Skin of body (tissue), 3 donors: ENCODE measurements at places on chromosomes 5 and 9. TPM values are rescaled to one million over a fixed set of nuclear protein-coding genes. Genes with fewer than 3 reads are reported as not detected.
A peak's percentile ranks its signal among the peaks of the same experiment; 100 is the strongest.

GRCh38 chr9:18459962-18460584, 13.9 kb upstream of the ADAMTSL1 start:
- DNase-seq = peak; percentile 46

GRCh38 chr5:28216939-28217360, 1178.6 kb upstream of the CDH9 start:
- DNase-seq = no peak

DNA sequence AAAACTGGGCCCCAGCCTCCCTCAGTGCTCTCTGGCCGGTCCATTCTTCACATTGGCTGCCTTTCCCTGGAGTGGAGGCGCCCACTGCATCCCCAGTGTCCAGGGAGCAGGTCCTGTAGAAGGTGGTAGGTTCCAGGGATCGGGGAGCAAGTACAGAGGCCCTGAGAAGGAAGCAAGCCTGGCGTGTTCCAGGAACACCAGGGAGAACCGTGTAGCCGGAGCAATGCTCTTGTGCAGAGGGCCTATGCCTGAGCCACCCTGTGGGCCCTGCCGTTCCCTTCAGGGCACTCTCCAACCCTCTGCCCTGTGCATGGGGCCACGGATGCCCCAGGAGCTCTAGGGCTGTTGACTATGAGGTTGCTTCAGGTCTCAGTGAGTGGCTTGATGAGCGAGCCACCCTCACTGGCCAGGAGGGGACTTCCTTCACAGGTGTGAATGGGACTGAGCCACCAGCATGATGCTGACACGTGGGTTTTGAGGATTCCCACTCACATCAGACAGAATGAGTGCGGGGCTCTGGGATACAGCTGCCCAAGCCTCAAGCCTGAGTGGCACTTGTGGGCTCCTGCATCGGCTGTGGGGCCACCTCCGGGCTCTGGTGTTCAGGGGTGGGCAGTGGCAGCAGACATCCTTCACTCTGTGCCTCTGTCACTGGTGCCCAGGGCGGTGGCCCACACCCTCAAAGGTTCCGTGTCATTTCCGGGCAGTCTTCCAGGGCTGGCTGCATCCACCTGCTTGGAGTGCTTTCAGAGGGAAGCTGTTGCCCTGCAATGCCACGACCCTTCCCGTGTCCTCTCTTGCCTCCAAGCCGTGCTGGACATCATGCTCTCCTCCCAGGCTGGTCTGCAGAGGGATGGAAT, 54.4 kb downstream of the ADAMTS2 start:
- DNase-seq = no peak

Gene TAF1L
- total RNA-seq = under 0.01 TPM

Gene TMC1
- 0.69 TPM for total RNA-seq

GRCh38 chr5:54679686-54680085, 162.1 kb downstream of the SNX18 start:
- no peak for DNase-seq

DNA sequence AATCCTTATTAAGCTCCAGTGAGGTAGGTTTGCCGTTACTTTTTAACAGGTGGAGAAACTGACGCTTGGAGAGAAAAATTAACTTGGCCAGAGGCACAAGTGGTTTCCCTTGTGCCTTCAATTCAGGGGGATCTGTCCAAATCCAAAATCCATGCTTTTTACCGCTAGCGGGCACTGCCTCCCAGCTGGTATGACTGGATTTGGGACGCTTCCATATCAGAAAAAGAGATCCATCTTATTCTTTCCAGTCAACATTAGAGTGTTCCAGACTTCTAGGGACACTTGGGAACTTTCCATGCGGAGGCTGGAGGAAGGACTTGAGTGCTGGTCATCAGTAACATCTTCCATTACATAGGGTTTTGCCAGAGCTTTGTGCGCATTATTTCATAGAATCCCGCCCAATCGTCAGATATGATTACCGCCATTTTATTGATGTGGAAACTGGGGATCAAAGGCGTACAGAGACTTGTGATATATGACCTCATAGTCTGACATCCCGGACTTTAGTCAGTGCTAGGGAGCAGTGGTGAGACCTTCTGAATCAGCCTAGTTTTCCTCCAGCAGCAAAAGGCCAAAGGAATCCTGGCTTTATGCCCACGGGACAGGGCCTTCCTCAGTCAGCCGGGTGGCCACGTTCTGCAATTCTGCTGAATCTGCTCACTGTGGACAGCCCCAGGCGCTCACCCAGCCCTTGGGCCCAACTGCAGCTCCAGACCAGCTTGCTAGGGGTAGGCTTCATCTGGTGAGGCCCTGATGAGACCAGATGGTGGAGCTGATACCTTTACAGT, 1.1 kb upstream of the GNPDA1 start:
- DNase-seq = no peak

Gene EGFL7
- 29.0 TPM for total RNA-seq

- no peak for DNase-seq
Observed at GRCh38 chr5:6644794-6645241, 11.6 kb downstream of the SRD5A1 start.

DNA sequence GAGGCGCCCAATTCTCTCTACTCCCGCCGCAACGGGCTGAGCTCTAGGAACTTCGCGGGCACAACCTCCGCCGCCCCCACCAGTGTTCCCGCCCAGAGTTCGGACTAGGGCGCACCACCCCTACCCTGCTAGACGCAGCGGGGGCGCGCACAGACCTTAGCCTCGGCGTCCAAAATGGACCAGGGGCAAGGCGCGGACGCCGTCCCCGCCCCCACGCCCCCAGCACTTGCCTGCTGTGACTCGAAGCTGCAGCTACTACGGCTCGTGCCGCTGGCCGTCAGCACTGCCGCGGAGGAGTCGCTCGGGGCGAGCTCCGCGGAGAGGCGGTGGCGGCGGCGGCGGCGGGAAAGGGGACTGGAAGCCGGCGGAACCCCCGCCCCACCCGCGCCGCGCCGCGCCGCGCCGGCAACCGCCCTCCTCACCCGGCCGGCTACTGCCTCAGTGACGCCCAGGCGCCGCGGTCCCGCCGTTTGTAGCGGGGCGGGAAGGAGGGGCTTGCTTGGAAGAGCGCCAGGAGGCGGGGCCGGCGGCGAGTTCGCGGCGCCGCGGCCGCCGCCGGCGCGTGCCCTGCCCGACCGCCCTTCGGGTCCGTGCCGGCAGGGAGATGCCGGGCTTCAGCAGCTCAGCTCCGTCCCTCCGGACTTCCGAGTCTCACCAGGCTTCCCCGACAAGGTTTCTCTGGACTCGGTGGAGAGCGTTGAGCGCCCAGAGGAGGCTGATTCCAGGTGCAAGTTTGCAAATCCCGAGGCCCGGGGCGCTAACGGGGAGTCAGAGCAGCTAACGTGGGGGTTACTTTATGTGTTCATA, 4.5 kb downstream of the ELAVL2 start:
- no peak for DNase-seq

DNA sequence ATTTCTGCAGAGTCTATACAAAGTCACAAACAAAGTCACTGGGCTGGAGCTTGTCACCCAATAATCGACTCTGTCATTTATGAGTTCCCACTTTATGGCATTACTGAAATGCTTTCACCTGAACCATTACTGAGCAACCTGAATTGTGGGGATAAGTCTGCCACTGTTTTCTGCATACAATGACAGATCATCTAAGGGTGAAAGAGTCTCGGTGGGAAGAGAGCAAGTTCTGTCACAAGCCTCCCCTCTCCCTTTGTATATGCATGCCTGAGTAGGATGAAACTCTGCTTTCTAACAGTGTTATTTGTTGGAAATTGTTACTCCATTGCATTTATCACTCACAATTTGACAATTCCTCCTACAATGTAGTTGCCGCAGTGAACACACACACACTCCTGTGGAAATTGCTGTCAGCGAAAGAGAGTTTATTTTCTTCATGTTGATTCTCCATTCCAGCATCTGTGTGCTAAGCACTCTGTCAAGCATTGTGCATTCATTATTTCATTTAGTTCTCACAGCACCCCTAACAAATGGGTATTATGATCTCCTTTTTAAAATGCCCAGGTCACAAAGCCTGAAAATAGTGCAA, 1732.4 kb upstream of the CDH6 start:
- DNase-seq = no peak

Gene IL7R
- total RNA-seq = 2.0 TPM

Gene HTR1A
- not detected for total RNA-seq

DNA sequence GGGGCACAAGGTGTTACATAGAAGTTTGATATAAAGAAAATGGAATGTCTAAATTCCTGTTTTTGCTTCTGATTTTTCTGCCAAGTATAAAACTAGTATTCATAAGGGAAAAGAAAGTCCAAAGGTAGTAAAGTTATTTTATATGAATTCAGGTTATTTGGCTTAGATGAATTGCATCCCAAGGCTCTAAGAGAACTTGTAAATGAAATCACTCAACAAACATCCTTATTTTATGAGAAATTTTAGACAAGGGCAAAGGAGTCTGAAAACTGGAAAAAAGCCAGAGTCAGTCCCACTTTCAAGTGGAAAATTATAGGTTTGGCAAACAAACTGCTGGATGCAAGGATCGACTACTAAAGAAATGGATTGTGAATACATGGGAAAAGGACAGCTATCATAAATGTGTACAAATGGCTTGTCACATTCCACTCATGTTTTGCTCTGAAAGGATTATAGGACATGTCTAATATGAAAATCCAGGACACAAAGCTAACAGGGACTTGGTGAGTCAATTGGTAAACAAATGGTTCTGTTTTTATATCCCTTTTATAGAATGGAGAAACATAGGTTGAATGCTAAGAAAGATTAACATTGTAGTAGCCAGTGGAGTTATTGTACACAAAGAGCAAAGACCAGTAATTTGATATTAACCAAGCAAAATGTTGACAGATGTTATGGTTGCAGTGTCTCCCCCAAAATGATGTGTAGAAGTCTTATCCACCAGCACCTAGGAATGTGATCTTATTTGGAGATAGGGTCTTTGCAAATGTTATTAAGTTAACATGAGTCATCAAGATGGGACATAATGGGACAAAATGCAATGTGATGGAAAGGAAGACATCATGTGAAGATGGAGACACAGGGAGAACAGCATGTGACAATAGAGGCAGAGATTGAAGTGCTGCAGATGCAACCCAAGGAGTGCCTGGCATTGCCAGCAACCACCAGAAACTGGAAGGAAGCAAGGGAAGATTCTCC, 495.7 kb downstream of the TLE1 start:
- DNase-seq = no peak

GRCh38 chr9:4837261-4838188, 44.8 kb downstream of the RCL1 start:
- no peak for DNase-seq

DNA sequence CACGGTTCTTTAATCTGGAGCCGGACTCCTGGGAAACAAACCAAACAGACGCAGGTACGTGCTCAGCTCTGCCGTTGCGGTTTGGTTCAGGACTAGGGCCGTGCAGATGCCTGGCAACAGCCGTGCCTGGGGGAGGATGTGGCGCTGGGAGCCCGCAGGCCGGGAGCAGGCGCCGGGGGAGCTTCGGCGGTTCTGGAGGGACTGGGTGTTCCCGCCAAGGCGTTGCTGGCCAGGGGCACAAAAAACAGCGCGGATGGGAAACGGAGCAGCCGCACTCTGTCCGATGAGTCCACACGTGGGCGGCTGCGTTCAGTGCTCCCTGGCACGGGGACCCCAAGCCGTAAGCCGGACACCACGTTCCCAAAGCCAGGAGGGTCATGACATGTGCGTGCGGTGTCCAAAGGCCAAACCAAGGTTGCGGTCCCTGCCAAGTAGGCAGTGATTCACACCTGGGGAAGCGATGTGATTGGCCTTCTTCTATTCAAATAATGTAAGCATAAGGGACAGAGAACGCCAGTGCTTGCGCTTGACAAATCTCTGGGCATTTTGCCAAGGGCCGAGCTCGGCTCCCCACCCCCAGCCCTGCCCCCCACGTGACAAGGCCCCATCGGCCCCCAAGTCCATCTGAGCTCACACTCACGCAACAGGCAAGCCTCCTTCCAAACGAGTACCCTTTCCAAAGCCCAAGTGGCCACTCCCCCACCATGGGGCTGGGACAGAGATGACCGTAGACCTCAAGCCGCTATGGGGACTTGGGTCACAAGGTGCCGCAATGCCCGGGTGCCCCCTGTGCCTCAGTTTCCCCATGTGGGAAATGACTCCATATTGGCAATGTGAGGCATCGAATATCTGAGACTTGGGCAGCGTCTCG, 49.7 kb upstream of the NKD2 start:
- DNase-seq = no peak

Gene RALGPS1
- 11.9 TPM for total RNA-seq

Gene GFI1B
- total RNA-seq = 0.59 TPM

- DNase-seq = no peak
Observed at GRCh38 chr5:82470185-82470994, 192.2 kb upstream of the RPS23 start.

- DNase-seq = no peak
Observed at GRCh38 chr9:87766697-87767096, 40.8 kb downstream of the CTSL start.

GRCh38 chr9:97413462-97413861, 1.6 kb downstream of the TDRD7 start:
- DNase-seq = no peak

Gene DNAH5
- 0.20 TPM for total RNA-seq

DNA sequence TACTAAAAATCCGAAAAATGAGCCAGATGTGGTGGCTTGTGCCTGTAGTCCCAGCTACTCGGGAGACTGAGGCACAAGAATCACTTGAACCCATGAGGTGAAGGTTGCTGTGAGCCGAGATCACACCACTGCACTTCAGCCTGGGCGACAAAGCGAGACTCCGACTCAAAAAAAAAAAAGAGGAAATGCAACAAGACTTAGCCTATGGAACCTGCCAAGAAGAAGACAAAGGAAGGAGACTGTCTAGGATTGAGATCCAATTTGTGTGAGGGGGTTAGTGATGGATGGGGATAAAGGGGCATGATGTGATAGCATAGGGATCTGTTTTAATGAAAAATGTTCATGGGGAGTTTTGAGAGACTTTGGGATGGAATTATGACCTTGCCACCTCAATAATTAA, 72.9 kb downstream of the RAB24 start:
- DNase-seq = no peak

DNA sequence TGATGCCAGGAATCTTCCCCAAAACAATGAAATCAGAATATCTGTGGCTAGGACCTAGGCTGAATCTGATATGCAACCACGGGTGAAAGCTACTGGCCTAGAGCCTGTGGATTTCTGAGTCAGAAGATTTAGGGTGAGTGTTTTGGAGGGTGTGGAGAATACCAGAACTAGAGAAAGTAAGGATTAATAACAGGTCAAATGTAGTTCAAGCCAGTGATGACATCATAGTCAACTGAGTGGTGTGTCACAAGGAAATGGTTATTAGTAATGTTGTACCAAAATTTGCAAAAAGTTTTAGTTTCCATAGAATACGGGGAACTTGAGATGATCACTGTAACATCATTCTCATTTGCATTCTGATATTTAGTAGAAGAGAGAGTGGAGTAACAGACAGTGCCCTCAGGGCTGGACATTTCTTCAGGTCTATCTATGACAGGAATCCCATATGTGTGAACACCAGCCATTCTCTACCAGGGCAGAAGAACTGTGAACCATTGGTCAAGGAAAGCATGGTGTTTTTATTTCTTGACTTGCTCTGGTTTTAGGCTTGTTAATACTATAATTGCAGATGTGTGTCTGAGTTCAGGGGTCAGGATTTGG, 3.7 kb downstream of the GALNT12 start:
- DNase-seq = no peak

Gene PDGFRB
- total RNA-seq = 90.9 TPM

Gene KIF4B
- not detected for total RNA-seq

DNA sequence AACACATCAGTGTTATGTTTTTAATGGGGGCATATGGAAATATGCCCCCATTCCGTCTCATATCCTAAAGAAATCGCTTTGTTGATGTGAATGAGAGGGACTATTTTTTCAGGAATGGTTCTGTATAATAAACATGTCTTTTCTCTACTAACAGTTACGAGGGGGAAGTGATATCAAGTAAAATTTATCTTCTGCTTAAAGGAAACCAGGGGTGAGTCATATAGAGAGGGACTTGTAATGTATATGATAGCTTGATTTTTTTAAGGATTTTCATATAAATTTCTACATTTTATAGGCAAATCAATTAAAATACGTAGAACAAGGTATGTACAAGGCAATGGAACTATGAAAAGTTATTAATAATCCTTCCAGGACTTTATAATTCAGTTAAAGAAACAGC, 207.1 kb downstream of the SEMA5A start:
- no peak for DNase-seq
